D341Med (cell line): ENCODE measurements at places on chromosomes 1 and 21.

DNA sequence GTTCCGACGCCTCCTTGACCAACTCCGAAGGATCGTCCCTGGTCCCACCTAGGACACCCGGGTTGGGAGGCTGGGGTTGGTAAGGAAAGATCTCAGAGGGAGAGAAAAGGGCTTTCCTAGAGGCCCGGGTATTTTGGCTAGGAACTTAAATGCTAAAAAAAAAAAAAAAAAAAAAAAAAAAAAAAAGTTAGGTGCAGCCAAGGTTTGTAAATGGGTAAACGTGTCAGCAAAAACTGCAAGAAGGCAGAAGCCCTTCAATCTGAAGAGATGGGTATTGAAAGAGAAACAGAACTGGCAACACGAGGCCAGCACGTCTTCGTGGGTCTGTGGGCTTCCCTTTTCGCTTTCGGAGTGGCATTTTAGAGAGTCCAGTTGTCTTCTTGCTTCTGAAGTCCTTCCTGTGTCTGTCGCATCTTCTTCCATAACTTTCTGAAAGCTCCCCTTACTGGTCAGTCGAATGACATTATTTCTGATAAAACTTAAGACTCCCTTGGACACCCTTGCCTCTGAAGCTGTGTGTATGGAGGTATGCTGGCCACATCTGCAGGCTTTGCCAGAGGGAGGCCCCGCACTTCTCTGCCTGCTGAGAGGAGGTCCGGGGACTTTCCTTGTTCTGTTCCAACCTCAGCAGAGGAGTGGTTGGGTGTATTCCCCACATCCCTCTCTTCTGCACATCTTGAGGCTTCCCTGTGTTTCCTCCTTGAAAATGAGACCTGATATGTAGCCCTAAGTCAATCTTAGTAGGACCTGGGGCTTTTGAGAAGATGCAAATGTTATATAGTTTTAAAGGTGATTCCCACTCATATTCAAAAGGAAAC, 745 bp downstream of the RCSD1 start:
- DNase-seq, result no peak

DNA sequence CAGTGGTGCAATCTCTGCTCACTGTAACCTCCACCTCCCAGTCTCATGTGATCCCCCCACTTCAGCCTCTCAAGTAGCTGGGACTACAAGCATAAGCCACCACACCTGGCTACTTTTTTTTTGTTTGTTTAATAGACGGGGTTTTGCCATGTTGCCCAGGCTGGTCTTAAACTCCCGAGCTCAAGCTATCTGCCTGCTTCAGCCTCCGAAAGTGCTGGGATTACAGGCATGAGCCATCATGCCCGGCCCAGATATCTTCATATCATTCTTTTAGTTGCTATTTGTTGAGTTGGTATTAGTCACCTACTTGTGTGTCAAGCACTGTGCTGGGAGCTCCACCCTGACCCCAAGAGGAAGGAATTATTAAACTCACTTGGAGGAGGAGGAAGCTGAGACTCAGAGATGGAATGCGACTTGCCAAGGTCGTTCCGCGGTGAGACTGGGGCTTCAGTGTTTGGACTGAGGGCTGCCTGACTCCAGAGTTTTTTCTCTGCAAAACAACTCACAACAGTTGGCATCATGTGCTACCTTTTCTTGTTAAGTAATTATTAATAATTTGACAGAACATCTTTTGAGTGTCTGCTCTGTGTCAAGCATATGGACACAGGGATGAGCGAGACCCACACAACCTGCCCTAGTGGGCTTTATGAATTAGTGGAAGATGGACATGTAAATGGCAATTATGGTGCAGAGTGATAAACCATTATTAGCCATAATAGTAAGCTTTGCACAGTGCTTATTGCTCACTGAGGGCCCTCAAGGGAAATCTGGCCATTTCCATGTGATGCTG, 132.0 kb downstream of the FOXD2 start:
- DNase-seq, result no peak

DNA sequence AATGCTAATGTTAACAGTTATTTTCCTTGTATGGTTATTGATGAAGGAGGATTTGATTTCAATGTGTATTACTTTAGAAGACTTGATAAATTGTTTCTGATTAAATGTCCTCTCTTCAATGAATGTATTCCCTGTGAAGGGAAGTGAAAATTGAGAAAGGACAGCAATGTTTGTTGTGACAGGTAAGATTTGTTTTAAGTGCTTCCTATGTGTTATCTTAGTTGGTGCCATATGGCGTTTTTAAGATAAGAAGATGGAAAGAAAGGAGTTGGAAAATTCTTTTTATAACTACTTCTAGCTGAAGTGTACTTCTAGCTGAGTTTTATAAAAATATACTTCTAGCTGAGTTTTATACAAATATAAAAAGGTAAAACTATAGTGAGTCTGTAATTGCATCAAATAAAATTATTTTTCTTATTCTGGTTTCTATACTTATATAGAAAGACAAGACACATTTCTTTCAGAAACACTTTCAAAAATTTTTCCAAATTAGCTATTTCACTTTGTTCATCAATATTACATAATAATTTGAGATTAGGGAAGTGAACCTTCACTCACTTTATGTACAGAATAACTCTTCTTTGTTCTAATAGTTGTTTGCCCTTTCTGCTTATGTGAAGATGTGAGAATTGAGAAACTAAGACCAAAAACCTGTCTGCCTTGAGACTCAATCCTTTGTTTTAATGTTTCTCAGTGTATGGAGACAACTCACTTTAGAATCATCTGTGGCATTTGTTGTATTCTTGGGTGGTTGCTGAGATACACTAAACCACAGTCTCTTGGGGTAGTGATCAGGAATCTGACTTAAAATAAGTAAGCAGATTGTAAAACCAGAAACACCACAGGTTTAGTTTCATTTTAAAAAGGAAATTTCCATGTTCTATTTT, 382.9 kb upstream of the B3GALT2 start:
- DNase-seq, result no peak

DNA sequence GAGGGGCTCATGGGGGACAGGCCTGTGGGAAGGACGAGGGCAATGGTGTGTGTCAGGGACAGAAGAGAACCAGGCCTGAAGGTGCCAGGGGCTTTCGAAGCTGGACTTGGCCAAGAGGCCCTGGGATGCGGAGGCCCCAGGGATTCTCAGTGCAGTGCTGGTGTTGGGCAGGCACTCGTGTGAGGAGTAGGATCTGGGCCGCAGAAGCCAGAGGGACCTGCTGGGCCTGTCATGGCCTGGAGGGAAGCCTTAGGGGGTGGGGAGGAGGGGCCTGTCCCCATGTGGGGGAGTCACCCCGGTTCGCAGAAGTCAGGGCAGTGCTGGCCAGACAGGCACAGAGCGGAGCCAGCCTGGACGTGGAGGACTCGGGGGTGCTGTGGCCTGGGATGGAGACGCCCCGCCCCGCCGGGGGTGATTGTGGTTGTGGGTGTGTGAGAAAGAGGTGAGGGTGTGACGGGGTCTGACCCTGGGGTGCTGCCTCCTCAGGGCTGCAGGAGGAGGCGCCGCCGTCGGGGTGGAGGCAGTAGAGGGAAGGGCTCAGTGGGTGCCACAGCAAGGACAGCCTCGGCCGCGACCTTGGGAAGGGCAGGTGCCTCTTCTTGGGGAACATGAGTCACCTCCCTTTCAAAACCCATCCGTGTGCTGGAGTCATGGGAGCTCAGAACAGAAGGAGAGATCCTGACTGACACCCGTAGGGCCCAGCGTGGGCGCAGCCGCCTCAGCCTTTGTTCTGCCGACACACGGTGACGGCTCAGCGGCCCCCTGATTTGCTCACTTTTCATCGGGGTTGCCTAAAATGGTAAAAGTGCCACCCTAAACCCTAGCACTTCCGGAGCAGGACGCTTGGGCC, 33.9 kb downstream of the FAAP20 start:
- no peak for DNase-seq

DNA sequence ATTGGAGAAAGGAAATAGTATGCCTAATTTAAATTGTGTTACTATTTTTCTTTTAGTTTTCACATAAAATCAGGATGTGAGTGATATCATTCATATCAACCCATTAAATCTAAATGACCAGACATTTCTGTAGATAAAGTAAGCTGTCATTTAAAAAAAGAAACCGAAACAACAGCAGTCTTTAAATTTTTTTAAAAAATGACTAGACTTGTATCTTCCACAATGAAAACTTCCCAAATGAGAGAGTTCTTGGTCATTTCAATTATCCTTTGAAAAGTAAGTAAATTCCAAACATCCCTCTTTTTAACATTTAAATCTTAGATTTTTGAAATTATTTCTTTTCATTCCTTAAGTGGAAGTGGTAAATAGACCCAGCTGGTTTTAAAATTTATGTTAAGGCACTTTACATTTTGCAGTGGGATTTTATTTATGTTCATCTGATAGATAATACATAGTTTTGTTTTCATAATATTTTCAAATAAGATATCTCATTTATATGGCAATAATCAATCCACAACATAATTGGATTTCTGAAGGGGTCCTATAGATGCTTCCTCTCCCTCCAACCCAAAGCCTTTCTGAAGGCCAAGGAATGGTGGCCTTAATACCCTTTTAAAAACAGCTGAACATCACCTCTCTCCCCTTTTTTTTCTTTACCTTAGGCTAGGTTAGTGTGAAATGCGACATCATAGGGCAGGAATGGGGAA, 3.1 kb downstream of the FOXD3 start:
- no peak for DNase-seq

GRCh38 chr1:11516961-11517635, 38.1 kb downstream of the DISP3 start:
- DNase-seq, result no peak

- no peak for DNase-seq
Measured at GRCh38 chr1:42239555-42239954, 75.0 kb upstream of the GUCA2A start.

GRCh38 chr1:108142773-108143394, 57.3 kb downstream of the SLC25A24 start:
- no peak for DNase-seq

DNA sequence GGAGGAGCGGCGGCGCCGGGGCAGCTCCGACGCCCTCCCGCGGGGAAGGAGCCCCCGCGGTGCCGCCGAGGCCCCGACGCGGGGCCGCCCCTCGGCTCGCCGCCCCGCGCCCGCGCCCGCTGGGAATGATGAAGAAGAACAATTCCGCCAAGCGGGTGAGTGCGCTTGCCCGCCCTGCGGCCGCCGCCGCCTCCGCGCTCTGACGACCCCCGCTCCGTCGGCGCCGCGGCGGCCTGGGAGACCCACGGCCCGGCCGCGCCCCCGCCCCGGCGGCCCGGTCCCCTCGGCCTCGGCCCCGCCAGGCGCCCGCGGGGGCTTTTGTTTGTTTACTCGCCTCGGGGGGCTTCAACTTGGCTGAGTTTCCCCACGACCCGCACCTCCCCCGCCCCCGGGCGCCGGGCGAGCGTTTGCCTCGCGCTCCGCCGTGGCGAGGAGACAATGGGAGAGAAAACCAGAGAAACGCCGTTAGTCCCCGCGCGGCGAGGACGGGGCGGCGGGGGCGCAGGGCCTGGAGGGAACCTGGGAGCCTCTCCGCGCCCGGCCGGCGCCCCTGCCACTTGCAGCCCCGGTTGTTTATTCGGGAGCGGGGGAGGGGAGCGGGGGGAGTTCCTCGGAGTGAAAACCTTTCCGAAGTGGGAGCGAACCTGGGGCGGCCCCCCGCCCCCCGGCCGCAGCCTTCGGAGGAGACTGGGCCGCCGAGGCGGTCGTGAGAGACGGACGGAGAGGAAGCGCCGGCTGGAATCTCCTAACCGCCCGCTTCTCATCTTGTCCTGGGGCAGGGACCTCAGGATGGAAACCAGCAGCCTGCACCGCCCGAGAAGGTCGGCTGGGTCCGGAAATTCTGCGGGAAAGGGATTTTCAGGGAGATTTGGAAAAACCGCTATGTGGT, 661 bp downstream of the PLEKHO1 start:
- DNase-seq, result peak; percentile 78

GRCh38 chr1:172107316-172107975, 266.1 kb downstream of the DNM3 start:
- no peak for DNase-seq

GRCh38 chr1:65505547-65506300, 85.3 kb downstream of the LEPR start:
- no peak for DNase-seq

DNA sequence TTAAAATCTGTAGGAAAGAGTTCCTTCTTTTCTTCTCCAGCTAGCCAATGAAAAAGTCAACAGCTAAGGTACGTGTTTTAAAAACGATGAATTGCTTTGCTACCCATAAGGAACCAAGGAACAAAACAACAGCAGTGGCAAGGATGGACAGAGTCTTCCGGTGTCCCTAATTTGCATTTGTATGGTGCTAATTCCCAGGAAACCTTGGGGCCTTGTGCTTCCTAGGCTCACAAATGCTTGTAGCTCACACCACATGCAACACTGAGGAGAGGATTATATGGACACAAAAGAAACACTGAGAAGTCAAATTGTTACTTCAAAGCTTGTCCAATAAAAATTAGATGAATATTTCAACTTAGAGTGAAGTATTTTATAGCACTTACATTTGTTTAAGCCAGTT, 1.8 kb upstream of the PGBD5 start:
- DNase-seq, result no peak

GRCh38 chr1:202572867-202573266, 137.4 kb downstream of the SYT2 start:
- no peak for DNase-seq

DNA sequence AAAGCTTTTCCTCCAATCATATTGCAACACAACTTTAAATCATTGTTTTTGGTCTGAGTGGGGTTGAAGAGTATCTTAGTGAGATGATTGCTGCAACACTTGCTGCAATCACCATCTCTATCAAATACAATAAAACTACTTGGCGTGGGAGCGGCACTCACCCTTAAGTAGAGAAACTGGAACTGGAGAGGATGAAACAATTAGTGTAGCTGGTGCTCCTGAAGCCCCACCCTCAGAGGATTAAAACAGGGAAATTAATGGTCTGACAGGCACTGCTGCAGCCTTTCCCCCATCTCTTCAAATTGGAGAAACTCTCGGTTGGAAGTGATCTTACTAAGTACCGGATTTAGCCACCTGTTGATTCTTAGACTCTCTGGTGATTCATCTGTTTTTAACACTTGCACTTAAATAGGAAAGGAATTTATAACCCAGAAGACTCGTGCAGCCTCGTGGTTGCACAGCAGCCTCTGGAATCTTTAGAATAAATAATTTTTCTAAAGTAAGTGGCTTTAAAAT, 80.5 kb upstream of the KIF26B start:
- no peak for DNase-seq

DNA sequence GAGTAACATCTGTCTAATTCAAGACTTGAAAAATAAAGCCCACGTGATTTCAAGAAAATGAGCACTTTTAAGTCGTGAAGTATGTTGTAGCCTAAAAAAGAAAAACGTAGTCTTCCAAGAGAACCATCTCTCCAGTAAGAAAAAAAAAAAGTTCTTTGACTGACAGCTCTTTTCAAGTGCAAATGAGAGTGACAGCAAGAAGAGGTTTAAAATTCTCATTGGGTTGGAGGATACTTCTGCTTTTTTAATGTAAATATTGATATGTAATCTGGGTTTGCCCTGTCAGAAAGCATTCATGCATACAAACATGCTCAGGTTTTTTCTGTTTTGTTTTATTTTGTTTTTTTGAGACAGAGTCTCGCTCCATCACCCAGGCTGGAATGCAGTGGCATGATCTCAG, 32.3 kb upstream of the PRDM2 start:
- no peak for DNase-seq

GRCh38 chr1:93864175-93864574, 14.8 kb downstream of the DNTTIP2 start:
- DNase-seq, result no peak
